Natural killer cell treated with Interleukin-12 subunit alpha and Interleukin-12 subunit beta and Interleukin-15 and Interleukin-18, amount 100 ng/mL, for 72 hours (primary cell): ENCODE measurements at places on chromosomes 12 and 14.

- no peak for DNase-seq
Measured at GRCh38 chr12:27521066-27521465, 2.9 kb upstream of the PPFIBP1 start.

GRCh38 chr14:49754570-49755097 lies 13.3 kb upstream of the KLHDC2 start:
- DNase-seq: no peak

DNA sequence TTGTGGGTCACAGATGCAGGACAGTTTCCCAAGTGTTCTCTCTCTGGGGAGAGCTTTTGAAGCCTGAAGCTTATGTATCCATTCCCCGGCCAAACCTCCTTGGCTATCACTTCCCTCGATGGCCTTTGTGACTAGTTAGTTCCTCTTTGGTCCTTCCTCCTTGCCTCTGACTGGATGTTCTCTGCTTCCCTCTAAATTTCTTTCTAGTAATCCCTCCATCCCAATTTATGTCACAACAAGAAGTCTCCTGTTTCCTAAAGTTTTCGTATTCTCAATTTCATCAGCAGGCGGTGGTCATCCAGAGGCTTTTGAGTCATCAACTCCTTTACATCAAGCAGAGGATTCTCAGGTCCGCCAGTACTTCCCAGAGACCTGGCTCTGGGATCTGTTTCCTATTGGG lies 27.5 kb downstream of the A2ML1 start:
- no peak for DNase-seq

GRCh38 chr12:22255097-22255496 lies 79.4 kb downstream of the ST8SIA1 start:
- no peak for DNase-seq

- no peak for DNase-seq
Measured at GRCh38 chr12:26298785-26299621, 103.6 kb downstream of the SSPN start.
